Pulmonary artery endothelial cell (primary cell): ENCODE measurements at places on chromosomes 12 and 14. TPM values are rescaled to one million over a fixed set of nuclear protein-coding genes. Genes with fewer than 3 reads are reported as not detected.

Gene AP1G2
- 6.7 and 6.8 TPM in 2 replicates for total RNA-seq

Gene LRP1
- 4.6 and 5.9 TPM in 2 replicates for total RNA-seq

- no peak for DNase-seq
These were observed 53.6 kb downstream of the PPFIA2 start for GRCh38 chr12:81705586-81705985.

DNA sequence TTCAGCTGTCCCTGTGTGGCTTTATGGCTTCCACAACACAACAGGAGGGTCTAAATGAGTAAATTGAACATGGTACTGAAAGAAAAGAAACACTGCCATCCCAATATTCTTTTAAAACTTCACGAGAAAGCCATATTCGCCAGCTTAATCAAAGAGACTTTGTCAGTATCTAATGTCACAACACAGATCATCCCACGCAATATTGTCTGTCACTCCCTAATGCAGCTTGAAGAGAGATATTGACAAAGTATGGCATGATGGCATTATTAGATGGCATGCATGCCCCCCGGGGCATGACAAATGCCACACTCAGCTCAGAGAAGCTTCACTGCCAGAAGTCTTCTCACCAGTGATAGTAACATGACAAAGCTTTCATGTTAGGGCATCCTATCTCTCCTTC, 197.8 kb downstream of the TTC8 start:
- no peak for DNase-seq

GRCh38 chr14:85915711-85916110, 385.8 kb downstream of the FLRT2 start:
- no peak for DNase-seq

Gene ARF3
- 46.8 and 56.2 TPM in 2 replicates for total RNA-seq

DNA sequence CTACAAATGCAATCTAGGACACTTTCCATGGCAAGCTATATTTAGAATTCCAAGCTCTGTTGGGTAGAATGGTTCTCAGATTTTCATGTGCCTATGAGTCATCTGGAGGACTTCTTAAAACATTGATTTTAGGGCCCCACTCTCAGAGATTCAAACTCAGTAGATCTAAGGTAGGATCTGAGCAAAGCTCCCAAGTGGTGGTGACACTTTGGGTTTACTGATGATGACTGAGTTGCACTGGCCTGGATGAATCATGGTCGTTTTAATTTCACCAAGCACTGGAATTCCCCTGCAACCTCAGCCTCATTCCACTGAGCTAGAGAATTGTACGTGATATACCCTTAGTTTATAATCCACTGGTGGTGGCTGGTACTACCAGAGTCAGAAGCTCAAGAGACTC, 86.5 kb downstream of the PPM1H start:
- DNase-seq, result no peak

Gene BEGAIN
- 0.11 and 0.13 TPM in 2 replicates for total RNA-seq

Gene BIN2
- not detected in 2 replicates for total RNA-seq

Gene TUNAR
- total RNA-seq, result not detected in 2 replicates
